ENCODE measurements at places on chromosomes 16 and 17.

- DNase-seq, result no peak
These were observed 4.1 kb upstream of the SLC25A10 start for GRCh38 chr17:81707725-81708646.

GRCh38 chr17:19453296-19453695, 42.3 kb downstream of the RNF112 start:
- no peak for DNase-seq

DNA sequence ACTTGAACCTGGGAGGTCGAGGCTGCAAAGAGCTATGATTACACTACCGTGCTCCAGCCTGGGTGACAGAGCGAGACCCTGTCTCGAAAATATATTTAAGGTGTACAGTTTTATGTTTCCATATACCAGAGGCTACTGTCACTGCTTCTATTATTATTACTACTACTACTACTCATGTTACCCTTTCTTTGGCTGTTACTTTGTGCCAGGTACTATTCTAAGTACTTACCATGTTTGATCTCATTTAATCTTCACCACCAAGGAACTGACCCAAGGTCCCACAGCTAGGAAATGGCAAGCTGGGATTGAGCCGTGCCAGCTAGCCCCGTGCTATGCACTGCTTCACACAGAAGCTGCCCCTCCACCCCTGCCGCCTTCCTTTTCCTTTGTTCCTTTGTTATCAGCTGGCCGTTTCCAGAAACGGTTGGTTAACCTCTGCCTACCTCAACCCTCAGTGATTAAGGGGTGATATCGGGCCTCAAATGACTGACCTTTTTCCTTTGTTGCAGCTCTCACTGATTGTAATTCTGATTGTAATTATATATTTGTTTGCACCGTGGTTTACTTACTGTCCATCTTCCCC, 78.4 kb downstream of the ABCC1 start:
- no peak for DNase-seq

- DNase-seq, result peak; percentile 53
These were observed 802 bp upstream of the TOB1 start for GRCh38 chr17:50866950-50867362.

DNA sequence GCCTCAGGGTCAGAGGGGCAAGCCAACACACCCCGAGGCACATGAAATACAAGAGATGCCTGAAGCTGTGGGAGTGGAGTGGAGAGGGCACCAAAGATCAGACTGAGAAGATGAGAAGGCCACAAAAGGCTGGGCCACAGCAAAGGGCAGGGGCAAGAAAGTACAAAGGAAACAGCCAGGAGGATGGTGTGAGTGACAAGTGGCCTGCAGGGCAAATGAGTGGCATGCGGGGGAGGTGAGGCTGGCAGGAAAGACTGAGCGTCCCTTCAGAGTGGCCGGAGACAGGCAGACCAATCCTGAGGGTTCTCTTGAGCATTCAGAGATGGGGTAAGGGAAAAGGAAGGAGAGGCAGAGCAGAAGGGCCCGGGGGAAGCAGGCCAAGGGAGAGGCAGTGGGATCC, 23.2 kb downstream of the HSD11B2 start:
- DNase-seq, result no peak

DNA sequence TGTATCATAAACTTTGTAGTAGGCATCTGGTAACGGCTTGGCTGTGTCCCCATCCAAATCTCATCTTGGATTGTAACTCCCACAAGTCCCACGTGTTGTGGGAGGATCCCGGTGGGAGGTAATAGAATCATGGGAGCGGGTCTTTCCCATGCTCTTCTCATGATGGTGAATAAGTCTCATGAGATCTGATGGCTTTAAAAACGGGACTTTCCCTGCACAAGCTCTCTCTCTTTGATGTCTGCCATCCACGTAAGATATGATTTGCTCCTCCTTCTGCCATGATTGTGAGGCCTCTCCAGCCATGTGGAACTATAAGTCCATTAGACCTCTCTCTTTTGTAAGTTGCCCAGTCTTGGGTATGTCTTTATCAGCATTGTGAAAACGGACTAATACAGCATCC, 248.7 kb downstream of the SNX29 start:
- no peak for DNase-seq

GRCh38 chr17:65902831-65903522, 289.0 kb downstream of the CEP112 start:
- no peak for DNase-seq

DNA sequence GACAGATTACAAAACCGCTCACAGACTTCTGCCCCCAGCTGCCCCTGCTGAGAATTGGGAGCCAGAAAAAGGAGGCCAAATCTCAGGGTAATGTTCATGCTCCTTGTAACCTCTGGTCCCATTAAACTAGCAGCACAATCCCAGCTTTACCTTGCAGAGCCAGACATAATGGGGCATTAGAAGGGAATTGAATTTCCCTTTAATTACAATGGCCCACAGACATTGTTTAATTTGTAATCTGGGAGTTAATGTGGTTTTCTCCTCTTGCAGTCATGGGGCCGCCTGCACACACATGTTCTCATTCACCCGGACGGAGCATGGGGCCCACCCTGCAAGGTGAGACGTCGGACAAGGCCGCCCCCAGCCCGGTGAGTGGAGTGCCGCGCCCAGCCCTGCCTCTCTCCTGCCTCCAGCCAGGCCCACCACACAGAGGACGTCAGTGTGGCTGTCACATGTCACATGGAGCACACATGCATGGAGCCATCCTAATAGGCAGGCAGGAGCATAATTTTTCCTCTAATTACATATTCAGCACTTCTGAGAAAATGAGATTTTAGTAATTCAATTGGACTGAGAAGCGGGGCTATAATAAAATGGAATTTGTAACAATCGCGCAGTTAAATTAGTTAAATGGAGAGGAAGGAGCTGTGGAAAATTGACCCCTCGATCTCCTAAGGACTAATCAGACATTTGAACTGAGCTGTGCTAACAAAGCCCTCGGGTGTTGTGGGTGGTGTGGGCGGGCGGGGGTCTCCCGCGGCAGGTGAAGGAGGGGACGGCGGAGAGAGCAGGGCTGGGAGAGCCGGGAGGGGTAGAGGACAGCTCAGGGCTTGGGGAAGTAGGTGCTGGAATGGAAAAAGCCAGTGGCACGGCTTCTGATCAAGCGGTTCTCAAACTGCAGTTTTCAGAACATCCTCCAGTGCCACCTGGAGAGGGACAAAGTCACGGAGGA, 87.7 kb downstream of the ENGASE start:
- no peak for DNase-seq
